NCI-H2029 (cell line): ENCODE measurements at places on chromosomes 5 and 9.

- DNase-seq = peak; percentile 9
Measured at GRCh38 chr5:36696059-36696673, 89.8 kb downstream of the SLC1A3 start.

- DNase-seq = no peak
Measured at GRCh38 chr5:75951158-75951557, 132.0 kb upstream of the SV2C start.

GRCh38 chr9:130938652-130939404, at the start of gene FIBCD1:
FIBCD1 (minus strand) TSS chr9:130939247; CDS start chr9:130938607, 640 bp downstream.
- no peak for DNase-seq

- no peak for DNase-seq
Measured at GRCh38 chr5:147234239-147234824, 494 bp upstream of the STK32A start.

- DNase-seq = no peak
Measured at GRCh38 chr9:114017741-114018715, 60.1 kb downstream of the AMBP start.

DNA sequence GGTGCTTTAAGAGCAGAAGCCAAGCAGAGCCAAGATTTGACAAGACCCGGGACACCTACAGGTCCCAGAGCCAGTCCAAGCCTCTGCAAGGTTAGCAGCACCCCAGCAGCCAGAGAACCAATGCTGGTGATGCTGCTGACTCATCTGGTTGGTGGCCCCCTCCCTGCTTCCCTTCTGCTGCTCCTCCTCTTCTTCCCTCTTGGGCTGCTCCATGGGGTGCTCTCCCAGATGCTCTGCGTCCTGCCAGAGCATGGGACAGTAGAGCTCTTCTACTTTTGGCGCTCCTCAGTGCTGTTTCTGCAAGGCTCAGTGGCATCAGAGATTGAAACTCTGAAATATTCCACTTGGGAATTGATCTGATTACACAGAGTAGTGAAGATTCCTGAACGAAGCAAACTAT, 76.1 kb upstream of the SAP30L start:
- no peak for DNase-seq

- DNase-seq = no peak
Measured at GRCh38 chr5:2187687-2188086, 305.0 kb upstream of the IRX4 start.

DNA sequence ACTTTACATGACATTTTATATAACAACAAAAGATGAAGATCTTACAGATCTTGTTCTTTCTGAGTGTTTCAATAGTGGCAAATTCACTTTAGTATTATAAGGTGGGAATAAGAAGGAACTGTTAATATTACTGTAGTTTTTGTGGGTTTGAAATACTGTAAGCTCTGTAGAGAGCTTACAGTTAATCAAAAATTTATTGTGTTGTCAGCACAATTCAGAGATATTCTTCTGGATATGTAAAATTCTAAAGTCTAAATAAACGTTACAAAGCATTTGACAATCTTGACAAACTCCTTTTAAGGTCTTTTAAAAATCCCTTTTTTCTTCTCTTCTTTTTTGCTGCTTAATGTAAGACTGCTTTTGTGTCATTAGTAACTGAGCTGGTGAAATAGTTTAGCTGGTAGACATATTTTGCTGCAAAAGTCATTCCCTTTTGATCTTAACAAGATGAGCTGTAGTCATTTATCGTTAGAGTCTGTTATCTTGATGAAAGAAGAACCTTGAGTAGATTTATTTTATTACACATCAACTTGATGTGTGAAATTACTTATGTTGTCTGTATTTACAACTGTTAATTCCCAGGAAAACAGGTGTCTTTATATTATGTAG, 186.0 kb downstream of the WDR70 start:
- no peak for DNase-seq

DNA sequence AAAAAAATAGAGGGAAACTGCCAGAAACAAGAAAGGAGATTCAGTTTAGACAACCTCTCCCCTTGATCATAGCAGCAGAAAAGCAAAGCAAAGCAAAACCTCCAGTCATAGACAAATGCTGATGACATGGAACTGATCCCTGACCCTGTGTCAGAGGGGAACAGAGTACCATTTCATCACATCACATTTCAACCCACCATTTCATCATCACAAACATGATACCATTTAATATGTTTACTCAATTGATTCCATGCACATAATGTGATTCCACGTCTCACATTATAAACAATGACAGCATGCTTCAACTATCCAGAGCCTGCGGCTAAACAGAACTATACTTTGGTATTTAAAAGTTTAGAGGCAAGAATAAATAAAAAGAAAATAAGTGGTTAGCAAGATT, 28.7 kb upstream of the ACOT12 start:
- no peak for DNase-seq
